Brain microvascular endothelial cell (primary cell): ENCODE measurements at places on chromosomes 16 and 17.

- no peak for DNase-seq
Measured at GRCh38 chr16:48422537-48422936, 37.3 kb upstream of the SIAH1 start.

- DNase-seq: no peak
Measured at GRCh38 chr17:50690887-50691549, 16.7 kb downstream of the ANKRD40 start.

DNA sequence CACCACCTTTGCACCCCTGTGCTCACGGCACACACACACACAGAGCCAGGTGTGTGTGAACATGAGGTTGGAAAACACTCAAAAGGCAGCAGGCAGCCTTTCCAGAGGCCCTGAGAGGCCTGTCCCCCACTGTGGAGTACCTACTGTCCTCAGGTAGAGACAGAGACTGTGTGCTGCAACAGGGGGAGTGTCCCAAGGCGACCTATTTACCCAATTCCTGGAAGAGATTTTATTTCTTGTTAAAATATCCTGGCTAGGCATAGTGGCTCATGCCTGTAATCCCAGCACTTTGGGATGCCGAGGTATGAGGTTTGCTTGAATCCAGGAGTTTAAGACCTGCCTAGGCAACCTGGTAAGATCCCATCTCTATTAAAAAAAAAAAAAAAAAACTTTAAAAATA, 108.5 kb downstream of the COPRS start:
- no peak for DNase-seq

GRCh38 chr16:87324411-87325275, 7.5 kb upstream of the C16orf95 start:
- no peak for DNase-seq

DNA sequence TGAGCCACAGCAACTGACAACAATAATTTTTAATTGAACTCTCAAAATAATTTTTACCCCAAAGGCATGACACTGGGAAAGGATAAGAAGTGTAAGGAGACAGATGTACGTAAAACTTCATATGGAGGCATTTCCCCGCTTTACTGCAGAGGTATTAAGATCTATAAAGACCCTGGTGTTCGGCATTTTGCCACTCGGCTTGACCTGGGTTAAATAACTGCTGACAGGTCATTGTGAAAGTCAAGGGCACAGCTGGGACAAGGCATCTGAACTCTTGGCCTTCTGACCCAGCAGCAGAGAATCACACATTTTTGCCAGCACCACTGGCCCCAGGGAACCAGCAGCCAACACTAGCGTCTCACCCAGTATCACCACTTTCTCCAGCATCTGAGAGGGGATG, 372.1 kb downstream of the SOX9 start:
- no peak for DNase-seq

- DNase-seq: no peak
Measured at GRCh38 chr17:36863131-36863530, 74.1 kb upstream of the LHX1 start.

DNA sequence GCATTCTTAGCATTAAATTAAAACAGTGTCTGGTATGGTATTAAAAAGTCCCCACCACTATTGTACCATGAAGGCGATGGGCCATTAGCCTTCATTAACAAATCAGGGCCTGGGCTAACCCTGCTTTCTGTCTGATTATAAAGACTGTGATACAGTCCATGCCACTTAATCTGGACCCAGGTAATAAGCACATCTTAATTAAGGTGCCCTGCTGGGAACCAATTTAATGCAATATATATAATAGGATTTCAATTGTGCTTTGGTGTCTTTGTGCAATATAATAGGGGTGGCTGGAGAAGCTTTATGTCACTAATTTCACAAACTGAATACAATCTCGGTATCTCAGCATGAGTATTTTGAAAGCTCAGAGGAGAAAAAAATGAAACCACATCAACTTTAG, 64.4 kb upstream of the CDH8 start:
- no peak for DNase-seq

DNA sequence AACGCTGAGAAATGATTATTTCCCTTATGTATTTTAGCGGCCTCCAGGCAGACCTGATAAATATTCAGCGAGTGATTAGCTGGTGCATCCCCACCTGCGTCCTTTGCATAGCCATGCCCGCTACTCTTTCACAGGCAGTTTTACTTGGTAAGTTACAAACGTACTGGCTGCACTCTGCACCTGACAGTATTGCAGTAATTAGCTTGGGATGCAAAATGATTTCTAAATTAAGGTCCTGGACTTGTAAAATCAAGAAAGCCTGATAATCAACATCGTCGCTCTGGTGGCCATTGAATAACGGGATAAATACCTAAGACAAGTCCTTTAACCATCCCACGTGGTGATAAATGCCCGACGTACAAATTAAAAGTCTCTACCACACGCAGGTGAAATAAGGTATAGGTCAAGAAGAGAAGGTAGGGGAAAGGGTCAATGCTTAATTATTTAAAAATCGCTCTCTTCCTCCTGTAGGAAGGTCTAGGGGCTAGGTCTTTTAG, 998 bp upstream of the PRKCA start:
- no peak for DNase-seq

- DNase-seq: no peak
Measured at GRCh38 chr17:16927641-16928321, 44.1 kb downstream of the TNFRSF13B start.

DNA sequence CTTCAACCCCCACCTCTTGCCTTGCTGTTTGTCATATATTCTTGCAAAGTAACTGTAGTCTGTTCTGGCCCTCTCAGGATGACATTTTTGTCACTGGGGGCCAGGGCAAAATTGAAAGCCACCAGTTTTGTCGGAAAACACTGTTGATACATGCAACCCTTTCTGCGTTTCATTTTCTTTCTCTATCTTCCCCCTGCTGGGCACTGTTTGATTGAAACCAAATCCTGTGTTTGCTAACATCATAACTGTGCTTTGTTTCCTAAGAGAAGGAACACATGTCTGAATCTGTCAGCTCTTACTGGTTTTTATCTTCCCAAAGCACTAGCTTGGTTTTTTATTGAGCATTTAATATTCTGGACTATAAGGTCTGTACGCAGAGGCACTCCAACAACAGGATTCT, 11.7 kb upstream of the CPPED1 start:
- no peak for DNase-seq

DNA sequence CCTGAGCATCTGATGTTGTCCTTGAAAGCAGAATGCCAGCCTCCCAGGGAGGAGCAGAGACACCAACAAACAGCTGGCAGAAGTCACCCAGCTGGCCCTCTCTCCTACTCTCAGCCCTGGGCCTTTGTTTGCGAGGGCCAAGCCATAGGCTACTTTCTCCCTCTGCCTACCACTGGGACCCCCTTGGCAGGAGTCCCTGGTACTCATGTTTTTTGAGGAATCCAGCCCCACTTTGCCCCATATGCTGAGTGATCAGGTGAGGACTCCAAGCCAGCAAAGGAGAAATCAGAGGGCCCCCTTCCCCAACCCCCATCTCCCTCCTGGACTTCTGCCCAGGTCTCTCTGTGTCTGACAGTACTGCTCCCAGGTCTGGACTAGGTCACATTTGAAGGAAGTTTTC, 121.9 kb downstream of the USP31 start:
- DNase-seq: no peak

- DNase-seq: no peak
Measured at GRCh38 chr16:89595330-89596060, 17.9 kb upstream of the DPEP1 start.

GRCh38 chr16:80710918-80711317, 93.5 kb downstream of the CDYL2 start:
- DNase-seq: no peak

- peak; percentile 24 for DNase-seq
Measured at GRCh38 chr17:14791221-14791620, 473.9 kb downstream of the PMP22 start.

- no peak for DNase-seq
Measured at GRCh38 chr17:14510136-14510535, 209.3 kb downstream of the HS3ST3B1 start.

DNA sequence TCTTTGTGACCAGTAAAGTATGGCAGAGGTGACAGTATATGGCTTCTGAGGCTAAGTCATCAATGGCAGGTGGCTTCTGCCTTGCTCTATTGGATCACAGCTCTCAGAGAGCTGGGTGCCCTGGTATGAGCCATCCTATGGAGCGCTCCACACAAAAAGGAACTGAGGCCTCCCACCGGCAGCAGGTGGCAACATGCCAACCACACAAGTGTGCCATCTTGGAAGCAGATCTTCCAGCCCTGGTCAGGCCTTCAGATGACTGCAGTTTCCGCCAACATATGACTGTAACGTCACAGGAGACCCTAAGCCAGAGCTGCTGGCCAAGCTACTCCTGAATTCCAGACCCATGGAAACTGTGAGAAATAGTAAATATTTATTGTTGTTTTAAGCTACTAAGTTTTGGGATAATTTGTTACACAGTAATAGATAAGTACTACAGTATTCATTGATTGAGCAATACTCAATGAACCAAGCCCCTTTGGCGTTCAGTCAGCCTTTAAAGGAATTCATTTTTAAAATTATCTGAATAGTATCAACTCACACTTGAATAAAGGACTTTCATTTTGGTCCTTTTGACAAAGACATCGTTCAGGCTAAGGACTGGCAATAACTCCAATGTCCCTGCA, 69.4 kb upstream of the LHX1 start:
- DNase-seq: no peak

GRCh38 chr17:47907932-47908562, 12.0 kb downstream of the SP2 start:
- DNase-seq: no peak

- DNase-seq: no peak
Measured at GRCh38 chr16:83586036-83586435, 221.7 kb upstream of the HSBP1 start.

DNA sequence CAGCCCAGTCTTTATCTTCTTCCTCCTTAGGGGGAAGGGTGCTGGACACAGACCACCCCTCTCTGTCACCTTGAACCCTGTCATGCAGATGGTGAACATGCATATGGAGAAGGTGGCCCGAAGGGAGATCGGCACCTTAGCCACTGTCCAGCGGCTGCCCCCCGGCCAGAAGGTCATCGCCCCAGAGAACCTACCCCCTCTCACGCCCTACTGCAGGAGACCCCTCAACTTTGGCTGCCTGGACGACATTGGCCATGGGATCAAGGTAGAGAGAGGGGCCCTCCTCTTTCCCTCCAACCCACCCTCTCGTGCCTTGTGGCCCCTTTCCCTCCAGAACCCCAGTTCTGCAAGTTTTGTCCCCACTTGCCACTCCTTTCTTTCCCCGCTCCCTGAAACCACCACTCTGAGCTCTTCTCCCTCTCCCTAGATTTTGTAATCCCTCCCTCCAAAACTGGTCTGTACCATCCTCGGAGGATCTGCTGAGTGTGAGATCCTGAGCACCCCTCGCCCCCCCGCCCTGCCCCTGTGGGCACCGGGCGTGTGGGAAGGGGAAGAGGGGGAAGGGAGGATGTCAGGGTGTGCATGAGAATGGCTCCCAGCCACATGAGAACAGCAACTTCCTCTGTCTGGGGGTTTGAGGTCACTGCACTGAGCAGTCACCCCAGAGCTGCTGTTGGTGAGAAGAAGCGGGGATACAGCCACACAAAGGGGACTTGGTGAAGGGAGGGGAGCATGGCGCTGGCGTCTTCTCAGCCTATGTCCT, 7.3 kb downstream of the ABI3 start:
- DNase-seq: no peak

DNA sequence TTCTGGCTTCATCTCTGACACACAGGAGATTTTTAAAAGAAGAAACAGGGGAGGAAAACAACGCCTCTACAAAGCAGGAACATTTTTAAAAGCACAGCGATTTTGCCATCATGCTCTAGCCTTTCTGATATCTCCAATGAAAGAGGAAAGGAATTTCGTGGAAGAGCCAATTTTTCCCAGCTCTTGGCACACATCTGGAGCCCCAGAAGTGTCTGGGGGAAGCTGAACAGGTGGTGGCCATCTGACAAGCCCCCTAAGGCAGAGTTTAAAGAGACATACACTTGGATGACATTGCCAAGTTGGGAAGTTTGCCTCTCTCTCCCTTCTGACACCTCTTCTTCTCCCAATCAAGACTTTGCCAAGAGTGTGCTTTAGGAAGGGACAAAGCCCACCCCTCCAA, 82.1 kb downstream of the CCT6B start:
- DNase-seq: no peak

- no peak for DNase-seq
Measured at GRCh38 chr17:2008332-2009126, 16.6 kb downstream of the RTN4RL1 start.

GRCh38 chr16:930076-930475, 40.7 kb downstream of the LMF1 start:
- DNase-seq: no peak

DNA sequence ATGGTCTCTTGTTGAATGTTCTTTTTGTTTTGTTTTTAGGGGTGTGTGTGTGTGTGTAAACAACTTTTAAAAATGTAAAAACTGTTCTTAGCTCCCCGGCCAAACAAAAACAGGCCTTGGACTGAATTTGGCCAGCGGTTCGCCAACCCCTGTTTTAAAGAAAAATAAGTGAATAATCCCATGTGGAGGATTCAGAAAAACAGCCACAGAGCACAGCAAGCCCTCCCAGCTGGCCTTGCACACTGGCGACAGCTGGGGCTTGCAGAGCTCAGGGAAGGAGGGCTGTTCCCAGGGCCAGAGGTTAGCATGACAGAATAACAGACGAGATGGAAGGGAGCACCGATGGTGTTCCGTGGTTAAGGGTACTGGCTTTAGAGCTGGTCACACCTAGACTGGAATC, 39.0 kb downstream of the EMP2 start:
- no peak for DNase-seq

DNA sequence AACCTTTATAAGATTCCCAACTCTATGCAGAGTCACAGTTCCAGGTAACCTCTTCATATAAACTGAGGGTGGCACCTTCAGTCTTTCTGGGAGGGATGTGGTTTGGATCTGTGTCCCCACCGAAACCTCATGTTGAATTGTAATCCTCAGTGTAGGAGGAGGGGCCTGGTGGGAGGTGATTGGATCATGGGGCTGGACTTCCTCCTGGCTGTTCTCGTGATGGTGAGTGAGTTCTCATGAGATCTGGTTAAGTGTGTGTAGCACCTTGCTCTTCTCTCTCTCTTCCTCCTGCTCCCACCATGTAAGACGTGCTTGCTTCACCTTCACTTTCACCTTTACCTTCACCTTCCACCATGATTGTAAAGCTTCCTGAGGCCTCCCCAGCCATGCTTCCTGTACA, 30.5 kb downstream of the HS3ST2 start:
- DNase-seq: no peak

DNA sequence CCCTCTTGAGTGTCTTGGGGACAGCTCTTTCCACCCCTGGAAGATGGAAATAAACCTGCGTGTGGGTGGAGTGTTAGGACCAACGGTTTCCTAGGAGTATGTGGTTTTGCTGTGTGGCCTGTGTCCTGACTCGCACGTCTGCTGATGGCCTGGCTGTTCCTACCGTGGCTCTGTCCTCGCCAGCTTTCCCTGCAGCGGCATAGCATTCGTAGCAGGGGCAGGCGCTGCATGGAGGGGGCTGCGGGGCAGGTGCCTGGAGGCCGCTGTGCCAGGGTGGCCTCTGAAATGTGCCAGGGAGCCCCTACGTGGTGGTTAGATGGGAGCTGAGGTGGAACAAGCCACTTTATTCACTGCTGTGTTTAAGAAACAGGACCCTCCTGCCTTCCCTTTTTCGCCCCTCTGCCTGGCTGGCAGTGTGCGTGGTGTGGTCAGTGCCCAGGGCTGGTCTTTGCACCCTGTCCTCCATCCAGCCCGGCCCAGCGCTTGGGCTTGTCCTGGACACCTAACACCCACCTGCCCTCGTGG, 10.6 kb downstream of the SLC16A3 start:
- no peak for DNase-seq

- no peak for DNase-seq
Measured at GRCh38 chr17:17019891-17020456, 22.3 kb upstream of the MPRIP start.
